Jurkat, Clone E6-1 (cell line): ENCODE measurements at places on chromosomes 5 and 9.
A peak's percentile ranks its signal among the peaks of the same experiment; 100 is the strongest.

- DNase-seq, result no peak
Measured at GRCh38 chr9:70805949-70806348, 315.5 kb downstream of the TRPM3 start.

GRCh38 chr5:116137544-116138378 is 52.9 kb downstream of the COMMD10 start:
- peak; percentile 63 for DNase-seq

GRCh38 chr5:52746539-52746938 is 41.2 kb upstream of the ITGA1 start:
- DNase-seq, result no peak

GRCh38 chr5:79666758-79667157 is 22.9 kb upstream of the CMYA5 start:
- DNase-seq, result no peak

- no peak for DNase-seq
Measured at GRCh38 chr5:116380621-116381020, 194.0 kb downstream of the SEMA6A start.

DNA sequence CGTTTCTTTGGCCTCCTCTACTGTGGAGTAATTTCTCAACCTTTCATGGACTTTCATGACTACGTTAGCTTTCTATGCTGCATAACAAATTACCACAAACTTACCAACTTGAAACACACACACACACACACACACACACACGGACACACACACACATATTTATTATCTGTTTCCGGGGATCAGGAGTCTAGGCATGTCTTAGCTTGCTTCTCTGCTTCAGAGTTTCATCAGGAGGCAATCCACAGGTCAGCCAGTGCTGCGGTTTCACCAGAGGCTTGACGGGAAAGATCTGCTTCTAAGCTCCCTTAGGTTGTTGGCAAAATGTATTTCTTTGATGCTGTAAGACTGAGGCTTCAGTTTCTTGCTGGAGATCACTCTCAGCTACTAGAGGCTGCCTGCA is 59.0 kb upstream of the C9orf72 start:
- no peak for DNase-seq

GRCh38 chr9:86287013-86287412 is 4.7 kb upstream of the ISCA1 start:
- peak; percentile 44 for DNase-seq

DNA sequence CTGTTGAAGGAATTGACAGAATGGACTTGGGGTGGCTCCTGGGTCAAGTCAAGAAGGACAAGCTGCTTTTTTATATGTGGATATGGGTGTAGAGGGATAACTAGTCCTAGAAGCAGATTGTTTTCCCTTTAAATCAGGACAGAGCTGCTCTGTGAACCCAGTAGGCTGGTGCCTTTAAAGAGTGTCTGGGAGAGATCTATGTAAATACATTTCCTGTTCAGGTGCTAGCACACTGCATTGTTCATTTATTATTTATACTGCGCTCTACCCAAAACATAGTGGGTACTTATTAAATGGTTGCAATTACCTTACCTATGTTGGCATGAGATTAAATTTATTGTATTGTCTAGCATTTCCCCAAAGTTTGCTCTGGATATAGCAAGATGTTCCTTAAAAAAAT is 86.6 kb upstream of the EQTN start:
- DNase-seq, result no peak

DNA sequence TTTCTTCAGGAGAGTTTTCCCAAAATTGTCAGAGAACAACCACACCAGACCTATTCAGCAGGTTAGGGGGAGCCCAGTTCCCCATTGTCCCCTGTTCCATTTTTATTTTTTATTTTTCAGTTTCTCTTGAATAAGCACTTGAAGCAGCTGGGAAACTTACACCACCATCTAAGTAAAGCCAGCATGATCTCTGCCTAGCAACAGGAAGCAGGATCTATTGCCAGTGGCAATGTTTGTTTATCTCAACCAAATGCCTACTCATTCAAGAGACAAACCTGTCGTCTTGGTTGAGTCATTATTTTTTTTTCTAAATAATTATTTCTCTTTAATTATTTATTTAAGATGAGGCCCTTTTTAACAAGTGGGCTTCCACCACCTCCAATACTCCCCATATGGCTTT is 379.3 kb downstream of the PLK2 start:
- no peak for DNase-seq

GRCh38 chr5:139378101-139378825 is 4.8 kb downstream of the SLC23A1 start:
- no peak for DNase-seq

- no peak for DNase-seq
Measured at GRCh38 chr5:14136228-14136627, 6.9 kb upstream of the TRIO start.

GRCh38 chr5:10964806-10965205 is 203.8 kb upstream of the DAP start:
- no peak for DNase-seq

- no peak for DNase-seq
Measured at GRCh38 chr9:92781899-92782298, 17.3 kb upstream of the BICD2 start.

DNA sequence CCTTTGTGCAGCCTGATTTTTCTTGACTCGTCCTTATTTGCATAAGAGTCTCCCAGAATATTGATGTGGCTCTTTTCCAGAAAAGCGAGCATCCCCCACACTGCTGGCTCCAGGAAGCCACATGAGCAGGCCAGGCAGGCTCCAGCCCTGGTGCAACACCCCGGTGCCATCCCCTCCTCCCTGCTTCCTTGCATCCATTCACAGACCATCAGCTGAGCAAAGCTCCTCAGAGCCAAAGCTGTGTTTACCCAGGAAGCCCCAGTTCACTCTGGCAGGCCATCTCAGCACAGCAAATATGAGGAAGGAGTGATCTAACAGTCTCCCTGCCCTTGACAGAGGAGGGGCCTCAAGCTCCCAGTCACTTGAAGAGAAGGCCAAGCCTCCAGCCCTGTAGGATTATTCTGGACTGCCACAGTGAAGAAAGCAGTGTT is 34.4 kb downstream of the INSYN2B start:
- DNase-seq, result no peak

GRCh38 chr9:132182314-132183091 is 20.6 kb downstream of the NTNG2 start:
- no peak for DNase-seq

DNA sequence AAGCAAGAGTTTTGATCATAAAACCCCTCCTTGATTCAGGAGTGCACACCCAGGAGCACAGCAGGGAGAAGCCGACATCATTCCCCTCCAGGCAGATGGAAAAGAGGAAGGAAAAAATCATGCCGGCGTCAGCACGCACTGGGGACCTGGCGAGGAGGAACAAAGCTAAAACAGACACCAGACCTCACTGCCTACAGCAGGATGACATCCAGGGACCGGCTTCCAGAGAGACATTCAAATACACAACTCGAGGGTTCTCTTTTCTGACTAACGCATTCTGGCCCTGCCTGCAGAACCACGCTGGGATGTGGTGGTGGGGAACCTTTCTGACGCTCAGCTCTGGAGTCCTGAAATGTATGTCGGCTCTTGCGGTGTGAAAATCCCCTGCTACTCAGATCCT is 2.7 kb downstream of the UBAC1 start:
- DNase-seq, result no peak

GRCh38 chr5:114305402-114306207 is 56.3 kb upstream of the KCNN2 start:
- DNase-seq, result peak; percentile 18

- no peak for DNase-seq
Measured at GRCh38 chr9:20219437-20219836, 402.9 kb downstream of the MLLT3 start.

- no peak for DNase-seq
Measured at GRCh38 chr5:134857401-134857800, 11.6 kb downstream of the C5orf24 start.

DNA sequence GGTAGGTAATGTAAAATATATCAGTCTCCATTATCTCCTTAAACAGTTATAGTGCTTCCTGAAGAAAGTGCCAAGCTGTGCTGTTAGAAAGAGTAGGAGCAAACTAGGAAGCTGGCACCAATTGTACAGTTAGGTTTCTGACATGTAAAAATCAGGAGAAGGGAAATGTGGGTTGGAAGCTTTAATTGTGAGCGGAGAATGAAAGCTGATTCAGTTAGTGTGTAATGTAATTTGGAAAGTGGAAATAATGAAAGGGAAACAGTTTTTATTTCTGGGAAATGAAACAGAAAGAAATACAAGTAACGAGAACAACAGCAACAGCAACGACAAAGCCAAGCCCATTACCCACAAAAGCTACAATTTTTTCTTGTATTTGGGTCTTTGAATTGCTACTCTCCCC is 48.8 kb upstream of the JAK2 start:
- no peak for DNase-seq

- DNase-seq, result no peak
Measured at GRCh38 chr9:34139477-34140146, 13.1 kb upstream of the DCAF12 start.

GRCh38 chr5:108728566-108729241 is 19.0 kb upstream of the FER start:
- peak; percentile 42 for DNase-seq

- DNase-seq, result no peak
Measured at GRCh38 chr9:69174616-69175463, 763 bp downstream of the TJP2 start.

DNA sequence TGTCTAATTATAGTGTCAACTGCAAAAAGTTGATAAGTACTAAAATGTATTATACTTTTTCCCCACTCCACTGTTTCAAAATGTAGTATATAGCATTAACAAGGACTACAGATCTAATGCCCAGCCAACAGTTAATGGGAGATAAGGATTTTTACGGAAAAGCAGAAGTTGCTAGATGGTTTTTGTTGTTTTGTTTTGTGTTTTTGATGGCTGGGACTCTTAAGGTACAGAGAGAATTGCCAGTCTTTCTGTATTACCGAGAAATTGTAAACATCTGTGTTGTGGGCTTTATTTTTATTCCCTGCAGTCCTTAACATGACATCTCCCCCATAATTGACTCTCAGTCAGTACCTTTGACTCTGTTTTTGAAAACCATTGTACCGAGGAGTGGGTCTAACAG is 44.0 kb downstream of the TRIO start:
- DNase-seq, result no peak

DNA sequence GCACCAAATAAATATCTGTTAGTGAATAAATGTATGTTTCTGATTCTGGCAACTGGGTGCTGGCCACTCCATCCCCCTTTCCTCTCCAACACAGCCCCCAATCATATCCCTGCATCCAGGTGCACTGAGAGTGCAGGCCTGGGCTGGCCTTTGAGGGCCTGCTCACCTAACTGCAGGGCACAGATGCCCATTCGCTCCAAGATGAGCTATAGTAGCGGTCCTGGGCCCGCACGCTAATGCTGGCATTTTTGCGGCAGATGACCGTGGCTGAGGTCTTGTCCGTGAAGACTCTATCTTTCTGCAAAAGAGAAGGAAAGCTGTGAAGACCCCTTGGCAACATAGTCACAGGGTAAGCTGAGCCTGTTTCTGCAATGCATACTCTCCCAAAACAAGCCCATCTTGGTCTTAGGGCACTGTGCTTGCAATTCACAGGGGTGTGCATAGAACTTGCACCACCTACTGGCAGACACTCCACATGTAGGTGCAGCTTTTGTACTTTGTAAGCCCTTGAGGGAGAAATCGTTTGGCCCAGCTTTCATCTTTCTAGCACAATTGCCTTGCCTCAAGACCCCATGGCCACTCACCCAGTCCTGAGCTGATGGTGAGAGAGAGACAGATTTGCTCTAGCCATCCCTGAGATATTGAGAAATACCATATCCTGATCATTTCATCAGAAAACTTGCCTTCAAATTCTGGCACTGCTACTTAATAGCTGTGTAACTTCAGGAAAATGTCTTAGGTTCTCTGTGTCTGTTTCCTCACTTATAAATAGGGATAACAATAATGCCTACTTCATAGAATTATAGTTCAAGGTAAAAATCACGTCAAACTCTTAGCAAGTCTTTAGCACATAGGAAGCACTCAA is 13.5 kb downstream of the IL12B start:
- DNase-seq, result peak; percentile 54

GRCh38 chr5:132321109-132321721 is 27.0 kb downstream of the SLC22A4 start:
- no peak for DNase-seq

DNA sequence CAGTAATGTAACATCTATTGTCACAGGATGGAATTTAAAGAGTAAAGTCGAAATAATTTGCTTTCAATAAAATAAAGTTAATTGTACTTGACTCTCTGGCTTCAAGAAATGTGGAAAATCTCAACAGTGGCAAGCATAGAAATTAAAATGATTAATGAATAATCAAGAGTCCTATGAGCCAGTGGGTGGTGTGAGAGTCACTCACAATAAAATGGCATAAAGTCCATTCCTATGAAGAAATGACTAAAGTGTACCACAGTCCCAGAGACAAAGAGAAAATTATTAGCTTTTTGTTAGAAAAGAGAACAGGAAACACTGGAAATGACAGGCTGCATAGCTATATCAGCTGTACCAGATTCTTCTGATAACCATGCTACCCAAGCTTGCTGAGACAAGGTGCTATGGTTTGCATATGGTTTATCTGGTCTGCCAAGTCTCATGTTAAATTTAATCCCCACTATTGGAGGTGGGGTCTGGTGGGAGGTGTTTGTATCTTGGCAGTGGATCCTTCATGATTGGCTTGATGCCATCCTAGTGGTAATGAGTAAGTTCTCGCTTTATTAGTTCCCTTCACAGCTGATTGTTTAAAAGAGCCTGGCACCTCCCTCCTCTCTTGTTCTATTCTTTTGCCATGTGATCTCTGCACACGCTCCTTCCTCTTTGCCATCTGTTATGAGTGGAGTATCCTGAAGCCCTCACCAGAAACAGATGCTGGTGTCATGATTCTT is 647.7 kb upstream of the ITGA1 start:
- no peak for DNase-seq

GRCh38 chr5:160269017-160269416 is 39.7 kb downstream of the FABP6 start:
- no peak for DNase-seq

- DNase-seq, result no peak
Measured at GRCh38 chr9:70581955-70582350, 167.5 kb upstream of the KLF9 start.

DNA sequence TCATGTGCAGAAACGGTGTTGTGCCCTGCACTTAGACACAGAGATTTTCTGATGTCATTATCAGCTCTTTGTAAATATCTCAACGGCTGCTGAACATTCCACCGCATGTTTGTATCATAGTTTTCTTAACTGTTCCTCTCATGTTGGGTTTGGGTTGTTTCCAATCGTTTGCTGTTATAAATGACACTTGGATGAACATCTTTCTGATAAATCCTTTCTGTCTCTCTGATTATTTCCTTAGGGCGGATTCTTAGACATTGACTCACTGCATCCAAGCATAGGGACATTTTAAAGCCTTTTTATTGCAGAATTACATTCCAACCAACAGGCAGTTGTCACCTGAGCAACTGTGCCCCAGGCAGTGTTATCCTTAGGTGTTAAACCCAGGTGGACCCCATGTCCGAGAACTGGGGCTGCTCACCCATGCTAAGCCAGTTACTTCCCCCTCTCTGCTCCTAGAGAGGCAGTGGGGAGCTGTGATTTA is 28.5 kb downstream of the COL5A1 start:
- DNase-seq, result no peak

- no peak for DNase-seq
Measured at GRCh38 chr5:116176121-116176520, 91.3 kb downstream of the COMMD10 start.

- no peak for DNase-seq
Measured at GRCh38 chr5:151677776-151678545, 8.8 kb downstream of the SPARC start.

- DNase-seq, result no peak
Measured at GRCh38 chr5:179727106-179727505, 5.5 kb upstream of the MAML1 start.

GRCh38 chr9:74526215-74526614 is 29.1 kb downstream of the RORB start:
- DNase-seq, result no peak
